Astrocyte of the cerebellum (primary cell): ENCODE measurements at places on chromosomes 12 and 14.
A peak's percentile ranks its signal among the peaks of the same experiment; 100 is the strongest.

DNA sequence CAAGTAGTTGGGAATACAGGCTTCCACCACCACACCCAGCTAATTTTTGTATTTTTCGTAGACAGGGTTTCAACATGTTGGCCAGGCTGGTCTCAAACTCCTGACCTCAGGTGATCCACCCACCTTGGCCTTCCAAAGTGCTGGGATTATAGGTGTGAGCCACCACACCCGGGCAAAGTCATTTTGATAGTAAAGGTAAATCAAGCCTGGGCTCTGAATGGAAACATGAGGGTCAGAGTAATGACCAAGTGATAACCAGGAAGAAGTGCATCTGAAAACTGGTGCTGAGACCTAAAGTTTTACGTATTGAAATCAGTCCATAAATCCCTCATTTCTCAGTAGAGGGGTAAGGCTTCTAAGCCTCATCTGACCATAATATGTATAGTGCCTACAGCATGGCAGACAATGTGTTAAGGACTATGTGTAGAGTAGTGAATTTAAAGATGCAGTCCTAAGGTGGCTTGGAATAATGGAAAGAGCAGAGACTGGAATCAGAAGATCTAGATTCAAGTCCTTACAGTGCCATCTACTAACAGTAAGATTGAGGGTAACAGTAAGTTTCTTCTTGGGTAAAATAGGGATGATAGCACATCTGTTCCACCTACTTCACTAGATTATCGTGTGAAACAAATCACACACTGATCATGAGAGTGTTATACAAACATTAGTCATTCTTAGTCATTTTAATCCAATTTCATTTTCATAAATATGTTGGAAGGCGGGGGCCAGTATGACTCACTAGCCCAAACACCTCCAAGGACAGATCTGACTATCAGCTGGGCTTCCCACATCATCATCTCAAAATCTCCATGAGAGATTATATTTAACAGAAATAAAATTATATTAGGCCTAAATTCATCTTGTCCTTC, 11.2 kb downstream of the MAP4K5 start:
- DNase-seq, result peak; percentile 63

- DNase-seq, result peak; percentile 70
These were observed 70.9 kb downstream of the MON2 start for GRCh38 chr12:62537551-62537950.

DNA sequence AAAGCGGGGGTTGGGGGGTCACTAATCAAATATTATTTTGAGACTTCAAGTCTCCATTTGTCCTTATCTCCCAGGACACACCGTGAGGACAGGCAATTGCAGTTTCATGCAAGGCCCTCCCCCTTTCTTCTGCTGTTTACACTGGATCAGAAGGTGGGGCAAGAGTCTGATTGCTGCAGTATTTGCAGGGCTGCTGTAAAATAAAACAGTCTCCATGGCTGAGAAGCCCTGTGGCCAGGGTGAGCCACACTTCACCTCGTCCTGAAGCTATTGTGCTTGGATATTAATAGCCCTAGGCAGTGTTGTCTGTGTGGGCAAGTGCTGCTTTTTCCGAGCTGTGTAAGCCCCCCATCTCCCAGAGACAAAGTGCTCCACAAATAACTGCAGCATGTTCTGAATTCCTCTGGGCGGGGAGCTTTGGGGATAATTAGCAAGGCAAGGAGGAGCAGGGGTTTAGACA, 187.4 kb upstream of the NTF3 start:
- DNase-seq, result no peak

- no peak for DNase-seq
These were observed 65.9 kb downstream of the AVPR1A start for GRCh38 chr12:63085120-63085519.

DNA sequence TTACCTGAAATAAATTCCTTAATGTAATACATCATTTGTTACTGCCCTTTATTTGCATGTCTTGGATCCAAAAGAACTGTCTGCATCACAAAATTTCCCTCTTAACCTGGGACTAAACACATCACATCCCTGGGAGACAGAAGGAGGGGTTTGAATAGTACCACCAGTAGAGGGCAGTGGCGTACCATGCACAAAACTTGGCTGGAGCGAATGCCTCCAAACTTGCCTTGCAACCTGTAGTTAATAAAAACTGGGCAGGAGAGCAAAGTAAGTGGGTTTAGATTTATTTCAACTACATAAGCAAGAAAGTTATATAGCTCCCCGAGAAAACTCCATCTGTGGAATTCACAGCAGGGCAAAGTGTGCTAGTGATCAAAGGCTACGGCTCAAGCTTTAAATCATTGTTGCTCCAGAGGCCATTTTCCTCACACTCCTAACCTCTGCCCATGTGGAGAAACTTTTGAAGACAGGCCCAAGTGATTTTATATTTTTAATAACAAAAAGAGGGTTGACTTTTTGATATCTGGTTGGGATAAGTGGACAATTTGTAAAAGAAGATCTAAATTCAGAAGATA, 1176.7 kb upstream of the SEL1L start:
- peak; percentile 61 for DNase-seq

GRCh38 chr14:94162466-94162865, 11.7 kb upstream of the PPP4R4 start:
- no peak for DNase-seq

DNA sequence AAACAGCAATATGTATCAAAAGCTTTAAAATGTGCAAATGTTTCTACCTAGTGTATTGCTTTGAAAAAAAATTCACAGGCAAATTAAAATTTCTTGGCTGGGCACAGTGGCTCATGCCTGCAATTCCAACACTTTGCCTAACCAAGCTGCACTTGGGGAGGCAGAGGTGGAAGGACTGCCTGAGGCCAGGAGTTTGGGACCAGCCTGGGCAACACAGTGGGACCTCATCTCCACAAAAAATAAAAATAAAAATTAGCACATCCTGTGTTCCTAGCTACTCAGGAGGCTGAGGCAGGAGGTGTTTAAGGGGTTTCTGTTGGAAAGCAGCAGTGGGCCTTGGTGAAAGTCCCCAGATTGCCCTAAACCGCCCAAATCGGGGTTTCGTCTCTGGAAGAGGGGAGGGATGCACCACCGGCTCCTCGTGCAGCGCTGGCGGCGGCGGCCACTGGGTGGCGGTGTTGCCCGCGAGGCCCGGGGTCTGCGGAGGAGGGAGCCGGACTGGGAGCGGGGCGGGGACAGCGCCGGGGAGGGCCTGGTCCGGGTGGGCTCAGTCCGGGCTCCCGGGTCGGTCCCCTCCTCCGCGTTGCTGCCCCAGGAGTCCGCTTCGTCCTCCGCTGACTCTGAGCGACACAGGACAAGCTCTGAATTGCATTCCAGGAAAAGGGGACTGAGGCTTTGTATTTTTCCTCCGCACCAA, 265.6 kb downstream of the AACS start:
- no peak for DNase-seq

DNA sequence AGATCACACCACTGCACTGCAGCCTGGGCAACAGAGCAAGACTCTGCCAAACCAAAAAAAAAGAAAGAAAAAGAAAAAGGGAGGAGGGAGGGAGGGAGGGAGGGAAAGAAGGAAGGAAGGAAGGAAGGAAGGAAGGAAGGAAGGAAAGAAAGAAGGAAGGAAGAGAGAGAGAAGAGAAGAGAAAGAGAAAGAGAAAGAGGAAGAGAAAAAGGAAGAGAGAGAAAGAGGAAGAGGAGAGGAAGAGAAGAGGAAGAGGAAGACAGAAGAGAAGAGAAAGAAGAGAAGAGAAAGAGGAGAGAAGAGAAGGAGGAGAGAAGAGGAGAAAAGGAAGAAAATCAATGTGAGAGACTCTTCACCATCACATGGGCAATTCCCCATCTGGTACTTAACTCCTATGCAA, 57.6 kb upstream of the CRACR2A start:
- no peak for DNase-seq

GRCh38 chr14:38205119-38205813, 2.4 kb upstream of the SSTR1 start:
- DNase-seq, result no peak

GRCh38 chr12:66398931-66399910, 96.9 kb downstream of the HELB start:
- DNase-seq, result no peak

GRCh38 chr14:105760691-105761344, 234.4 kb downstream of the TMEM121 start:
- no peak for DNase-seq

- DNase-seq, result peak; percentile 23
These were observed 43.3 kb upstream of the PLEKHG6 start for GRCh38 chr12:6266971-6267721.

- DNase-seq, result no peak
These were observed 84.7 kb downstream of the BMP4 start for GRCh38 chr14:53871951-53872350.

DNA sequence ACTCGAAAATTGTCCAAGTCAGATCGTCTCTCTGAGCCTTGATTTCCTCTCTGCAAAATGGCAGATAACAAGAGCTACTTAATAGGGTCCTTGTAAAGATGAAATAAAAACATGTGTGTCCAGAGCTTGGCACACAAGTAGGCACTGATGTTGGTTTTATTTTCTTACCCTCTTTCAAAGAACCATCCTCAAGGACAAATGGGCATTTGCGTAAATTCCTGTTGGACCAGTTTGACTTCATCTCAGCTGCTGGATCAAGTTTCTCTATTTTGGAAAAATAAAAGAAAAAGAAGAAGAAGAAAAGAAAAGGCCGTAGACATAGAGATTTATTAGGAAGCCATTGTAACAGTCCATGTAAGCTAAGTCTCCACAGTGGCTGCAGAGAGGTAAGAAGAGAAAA, 47.2 kb downstream of the MAP1LC3B2 start:
- no peak for DNase-seq

- no peak for DNase-seq
These were observed 556.7 kb downstream of the TMEM121 start for GRCh38 chr14:106083082-106083481.

DNA sequence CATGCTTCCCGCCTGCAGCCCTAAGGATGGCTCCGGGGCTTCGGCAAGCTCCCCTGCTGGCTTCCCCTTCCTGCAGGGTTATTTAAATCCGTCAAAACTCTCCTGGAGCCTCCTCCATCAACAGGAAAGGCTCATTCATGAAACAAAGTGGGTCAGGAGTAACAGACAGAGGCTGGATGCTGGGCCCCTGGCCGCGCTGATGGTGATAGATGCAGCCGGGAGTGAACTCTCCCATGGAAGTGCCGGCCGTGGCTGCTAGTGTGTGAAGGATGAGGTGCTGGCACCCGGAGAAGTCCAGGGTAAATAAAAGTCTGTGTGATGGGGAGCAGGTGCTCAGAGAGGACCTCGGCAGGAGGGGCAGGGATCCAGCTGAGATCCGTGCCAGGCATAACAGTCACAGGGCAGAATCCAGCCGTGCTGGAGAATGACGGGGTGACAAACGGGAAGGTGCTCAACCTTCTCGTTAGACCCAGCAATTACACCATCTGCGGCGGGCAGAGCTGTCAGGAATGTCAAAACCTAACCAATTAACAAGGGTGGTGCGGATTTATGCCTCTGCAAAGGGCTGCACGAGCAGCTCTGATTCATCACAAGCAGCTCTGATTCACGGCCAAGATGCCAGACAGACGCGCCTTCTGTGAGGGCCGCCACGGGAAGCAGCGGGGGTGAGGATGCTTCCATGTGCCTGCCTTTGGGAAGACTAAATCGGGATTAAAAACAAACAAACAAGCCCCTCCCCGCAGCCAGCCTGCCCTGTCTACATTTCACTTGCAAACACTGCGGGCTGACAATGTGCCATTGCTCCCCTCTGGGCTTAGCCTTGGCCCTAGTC, 55.6 kb downstream of the SYNE3 start:
- DNase-seq, result peak; percentile 35

DNA sequence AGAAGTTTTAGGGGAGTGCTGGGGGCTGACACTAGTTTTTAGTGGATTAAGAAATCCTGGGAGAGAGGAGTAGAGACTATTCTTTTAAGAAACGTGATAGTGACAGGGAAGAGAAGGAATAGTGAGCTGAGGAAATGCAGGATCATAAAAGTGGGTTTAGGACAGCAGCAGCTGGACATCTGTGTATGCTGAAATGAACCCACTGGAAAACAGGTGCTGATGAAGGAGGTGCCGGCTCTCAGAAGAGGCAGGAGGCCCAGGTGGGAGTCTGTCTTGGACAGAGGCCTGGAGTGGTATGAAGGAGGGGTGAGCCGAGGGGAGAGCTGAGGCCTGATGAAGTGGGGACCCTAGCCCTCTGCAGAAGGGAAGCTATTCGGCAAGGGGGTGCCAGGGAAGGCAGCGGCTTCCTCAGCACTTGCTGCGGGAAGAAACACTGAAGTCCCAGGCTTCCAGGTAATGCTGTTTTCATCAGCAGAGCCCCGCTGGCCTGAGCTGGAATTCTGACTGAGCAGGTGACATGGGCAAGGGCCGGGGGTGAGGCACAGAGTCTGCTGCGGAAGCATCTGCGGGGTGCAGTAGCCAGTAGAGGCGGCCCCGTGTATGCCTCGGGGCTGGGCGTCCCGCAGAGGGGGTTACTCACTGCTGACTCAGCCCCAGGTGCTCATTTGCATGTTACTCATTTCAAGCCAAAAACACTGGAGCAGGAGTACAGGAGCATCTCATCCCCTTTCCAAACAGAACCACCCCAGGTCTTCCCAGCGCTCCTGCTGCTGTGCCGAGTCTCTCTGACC, 89.7 kb downstream of the TMCC3 start:
- DNase-seq, result peak; percentile 69

DNA sequence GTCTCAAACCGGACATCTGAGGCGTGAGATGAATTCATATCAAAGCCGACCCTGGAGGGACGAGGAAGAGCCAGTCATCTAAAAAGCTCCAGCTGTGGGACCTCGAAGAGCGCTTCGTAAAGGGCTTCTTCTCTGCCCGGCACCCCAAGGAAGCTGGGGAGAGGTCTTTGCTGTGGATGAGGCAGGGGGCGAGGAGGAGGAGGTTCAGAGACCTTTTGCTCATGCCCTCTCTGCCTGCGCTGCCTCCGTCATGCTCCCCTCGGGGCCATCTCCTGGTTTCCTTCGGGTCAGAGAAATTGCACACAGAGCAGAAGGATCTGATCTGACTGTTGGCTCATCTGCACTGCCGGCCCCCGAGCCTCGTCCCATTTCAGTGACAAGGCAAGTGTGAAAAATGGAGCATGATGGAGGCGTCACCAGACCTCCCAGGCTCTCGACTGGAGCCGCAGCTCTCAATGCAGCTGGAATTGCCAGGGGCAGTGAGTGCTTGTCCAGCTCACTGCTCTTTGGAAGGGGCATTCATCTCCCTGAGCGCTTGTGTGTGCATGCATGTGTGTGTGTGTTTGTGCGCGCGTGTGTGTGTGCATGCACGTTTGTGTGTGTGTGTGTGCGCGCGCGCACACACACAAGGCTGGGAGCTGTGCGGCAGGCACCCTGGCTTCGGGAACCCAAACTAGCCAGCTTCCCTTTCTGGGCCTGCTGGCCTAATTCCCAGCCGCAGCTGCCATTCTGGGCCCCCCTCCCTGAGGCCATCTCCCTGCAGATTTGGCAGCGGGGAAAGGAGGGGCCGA, 9.2 kb downstream of the CABP1 start:
- no peak for DNase-seq

GRCh38 chr14:73295198-73295796, 58.0 kb downstream of the PAPLN start:
- peak; percentile 31 for DNase-seq

GRCh38 chr14:101103321-101103901, 199.9 kb upstream of the RTL1 start:
- DNase-seq, result no peak

GRCh38 chr12:92074889-92075288, 70.8 kb downstream of the BTG1 start:
- no peak for DNase-seq
